H54 (cell line): ENCODE measurements at places on chromosomes 6 and 20.

GRCh38 chr6:1049900-1050299 is 262.0 kb upstream of the FOXQ1 start:
- DNase-seq = no peak

DNA sequence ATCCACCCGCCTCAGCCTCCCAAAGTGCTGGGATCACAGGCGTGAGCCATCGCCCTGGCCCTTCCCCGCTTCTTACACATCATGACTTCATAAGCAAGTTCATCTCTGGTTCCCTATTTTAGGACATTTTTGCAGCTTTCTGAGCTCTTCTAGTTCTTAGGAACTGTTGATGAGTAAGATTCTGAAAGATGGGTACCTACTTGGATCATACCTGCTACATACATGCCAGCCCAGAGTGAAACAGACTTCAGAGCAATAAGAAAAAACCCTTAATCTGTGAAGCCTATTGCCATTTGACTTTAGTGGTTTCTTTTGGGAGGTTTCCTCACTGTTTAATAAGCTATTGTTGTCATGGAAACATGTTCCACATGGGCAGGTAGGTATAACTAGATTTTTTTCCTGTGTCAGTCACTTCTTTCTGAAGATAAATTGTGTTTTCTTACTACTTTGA is 27.9 kb upstream of the TMEM217 start:
- no peak for DNase-seq

GRCh38 chr6:105363100-105363754 is 39.7 kb downstream of the PREP start:
- DNase-seq = no peak

GRCh38 chr6:117449549-117450439 is 24.1 kb upstream of the ROS1 start:
- no peak for DNase-seq

DNA sequence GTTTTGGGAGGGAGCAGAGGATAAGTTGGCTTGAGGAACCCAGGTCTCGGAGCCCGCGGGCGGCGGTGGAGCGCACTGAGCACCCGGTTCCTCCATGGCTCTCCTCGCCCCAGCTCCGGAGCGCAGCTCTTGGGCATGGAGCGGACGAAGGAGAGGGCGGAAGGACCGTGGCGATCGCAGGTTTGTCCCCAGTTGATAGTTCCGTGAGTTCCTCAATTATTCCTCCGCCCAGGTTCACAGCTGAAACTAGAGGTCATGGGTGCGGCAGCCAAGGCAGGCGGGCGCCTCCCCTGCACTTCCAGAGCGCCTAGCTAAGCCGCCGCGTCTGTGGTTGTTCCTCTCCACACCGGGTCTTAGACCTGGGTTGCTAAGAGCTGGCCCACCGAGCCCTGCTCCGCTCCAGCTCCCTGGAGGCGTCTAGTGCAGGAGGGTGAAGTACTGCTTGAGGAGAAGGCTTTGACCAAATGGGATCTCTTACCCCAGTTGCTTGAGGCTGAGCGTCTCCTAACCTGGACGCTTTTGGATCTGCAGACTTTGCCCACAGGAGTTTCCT is at the start of gene HTR1B:
TSS of gene HTR1B (minus strand) at position 184 of the 553 bp plus-strand sequence. CDS start at position 96, 88 bp downstream.
- DNase-seq = no peak

DNA sequence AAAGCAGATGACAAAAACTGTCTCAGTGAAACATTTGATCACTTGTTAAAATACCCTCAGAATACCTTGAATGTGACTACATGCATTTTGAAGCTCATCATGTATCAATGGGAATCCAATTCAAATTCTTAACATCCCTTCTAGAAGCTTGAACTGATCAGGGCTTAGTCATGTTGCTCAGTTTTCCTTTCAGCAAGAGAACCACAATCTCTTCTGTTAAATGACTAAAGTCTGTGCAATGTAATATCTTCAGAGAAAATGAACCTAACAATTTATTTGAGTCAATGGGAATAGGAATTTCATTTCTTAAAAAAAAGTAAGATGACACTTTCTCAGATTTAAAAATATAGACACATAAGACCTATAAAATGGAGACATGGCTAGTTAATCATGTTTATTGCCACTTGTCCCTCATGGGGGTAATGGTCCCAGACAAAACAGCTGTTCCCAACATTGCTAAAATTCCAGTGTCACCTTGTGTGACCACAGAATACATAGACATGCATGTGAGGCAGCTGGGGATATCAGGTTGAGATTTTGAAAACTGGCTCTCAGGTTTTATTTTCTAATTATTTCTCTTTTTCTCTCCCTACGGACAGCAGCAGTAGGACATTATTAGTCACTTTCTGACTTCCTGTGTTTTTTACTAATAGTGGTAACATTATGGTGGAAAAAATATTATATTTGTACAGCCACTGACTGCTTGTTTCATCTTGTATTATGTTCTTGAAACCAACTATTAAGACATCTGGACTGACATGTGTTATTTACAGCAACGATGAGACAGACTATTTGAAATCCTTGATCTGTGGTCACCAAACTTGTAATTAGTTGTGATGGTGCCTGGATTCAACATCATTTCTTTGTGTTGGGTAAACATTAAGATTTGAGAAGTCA is 192.5 kb downstream of the COL9A1 start:
- no peak for DNase-seq

DNA sequence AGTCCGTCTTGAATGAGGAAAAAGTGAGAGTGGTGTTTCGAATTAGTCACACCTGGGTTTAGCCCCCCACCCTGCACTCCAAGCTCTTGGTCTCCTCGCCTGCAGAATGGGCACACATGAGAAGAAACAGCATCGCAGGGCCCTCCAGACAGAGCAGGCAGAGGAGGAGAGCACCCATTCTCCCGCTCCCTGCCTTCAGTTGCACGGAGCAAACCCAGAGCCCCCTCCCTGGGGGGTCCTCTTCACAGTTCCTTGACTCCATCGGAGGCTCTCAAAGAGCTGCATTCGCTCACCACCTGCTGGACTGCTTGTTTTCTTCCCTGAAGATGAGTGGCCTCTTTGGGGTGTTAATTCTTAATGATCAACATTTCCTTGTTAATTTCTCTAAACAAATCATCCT is 5.1 kb downstream of the CST7 start:
- DNase-seq = no peak

DNA sequence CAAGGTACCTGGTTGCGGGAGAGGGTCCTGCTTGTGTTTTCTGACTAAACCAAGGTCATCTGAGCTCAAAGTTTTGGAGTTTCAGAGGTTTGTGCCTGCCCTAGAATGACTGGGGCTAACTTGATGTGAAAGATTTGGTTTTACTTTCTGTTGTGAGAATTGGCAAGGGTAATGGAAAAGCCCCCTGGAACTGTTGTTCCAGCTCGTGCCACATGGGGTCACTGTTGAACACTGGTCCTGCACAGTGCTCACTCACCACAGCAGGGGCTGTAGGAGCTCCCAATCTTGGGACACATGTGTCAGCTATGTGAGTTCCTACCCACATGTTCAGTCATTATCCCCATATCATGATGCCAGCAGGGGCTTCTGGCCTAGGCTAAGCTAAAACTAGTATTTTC is 6.5 kb downstream of the TGM6 start:
- DNase-seq = peak; percentile 43

DNA sequence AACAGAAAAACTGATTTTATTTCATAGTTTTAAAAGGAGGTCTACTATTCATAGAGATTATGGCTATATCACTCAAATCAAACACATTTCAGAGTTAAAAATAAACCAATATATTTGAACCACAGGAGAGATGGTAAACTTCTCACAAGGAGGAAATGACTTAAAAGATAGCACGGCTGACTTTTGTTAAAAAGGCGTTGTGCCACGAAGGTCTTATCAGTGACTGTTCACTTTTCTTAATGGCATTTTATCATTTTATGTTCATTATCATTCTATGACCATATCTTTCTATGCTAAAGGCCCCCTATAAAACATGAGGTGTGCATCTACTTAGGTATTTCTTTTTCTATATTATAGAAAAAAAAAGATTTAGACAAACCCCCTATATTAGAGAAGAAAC is 19.6 kb downstream of the ELOVL4 start:
- no peak for DNase-seq

DNA sequence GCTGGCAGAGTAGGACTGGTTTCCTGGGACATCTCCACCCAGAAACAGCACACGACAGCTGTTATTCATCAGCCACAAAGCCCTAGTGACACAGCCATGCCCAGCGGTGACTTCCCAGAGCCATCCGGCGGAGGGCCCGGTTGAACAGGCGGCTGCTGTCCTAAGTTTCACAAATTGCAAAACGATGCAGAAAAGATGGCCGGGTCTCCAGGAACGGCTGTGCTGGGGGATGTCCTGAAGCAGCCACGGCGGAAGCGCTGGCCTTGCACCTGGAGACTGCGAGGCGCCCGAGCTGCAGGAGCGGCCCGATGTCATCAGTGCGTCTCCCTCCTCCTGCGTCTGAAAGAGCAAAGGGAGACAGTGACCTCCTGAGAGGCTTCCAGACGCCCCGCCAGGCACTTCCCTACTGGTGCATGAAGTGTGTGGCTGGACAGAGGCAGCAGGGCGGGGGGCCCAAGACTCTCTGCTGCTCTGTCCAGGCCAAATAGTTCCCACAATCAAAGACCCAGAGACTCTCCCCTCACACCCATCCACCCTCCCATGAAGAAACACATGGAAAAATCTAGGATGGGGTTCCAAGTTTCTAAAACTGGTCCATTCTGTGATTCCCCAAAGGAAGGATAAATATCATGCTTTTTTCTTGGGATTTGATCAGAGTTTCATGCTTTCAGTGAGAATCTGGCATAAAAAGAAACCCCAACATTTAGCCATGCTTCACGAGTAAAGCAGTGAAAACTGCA is 44.0 kb downstream of the SSR1 start:
- DNase-seq = no peak

GRCh38 chr6:70956451-70957283 is at the start of gene B3GAT2:
Gene B3GAT2, minus strand, starts transcription at chr6:70957060. Its CDS starts 631 bp downstream, at chr6:70956429.
- no peak for DNase-seq

DNA sequence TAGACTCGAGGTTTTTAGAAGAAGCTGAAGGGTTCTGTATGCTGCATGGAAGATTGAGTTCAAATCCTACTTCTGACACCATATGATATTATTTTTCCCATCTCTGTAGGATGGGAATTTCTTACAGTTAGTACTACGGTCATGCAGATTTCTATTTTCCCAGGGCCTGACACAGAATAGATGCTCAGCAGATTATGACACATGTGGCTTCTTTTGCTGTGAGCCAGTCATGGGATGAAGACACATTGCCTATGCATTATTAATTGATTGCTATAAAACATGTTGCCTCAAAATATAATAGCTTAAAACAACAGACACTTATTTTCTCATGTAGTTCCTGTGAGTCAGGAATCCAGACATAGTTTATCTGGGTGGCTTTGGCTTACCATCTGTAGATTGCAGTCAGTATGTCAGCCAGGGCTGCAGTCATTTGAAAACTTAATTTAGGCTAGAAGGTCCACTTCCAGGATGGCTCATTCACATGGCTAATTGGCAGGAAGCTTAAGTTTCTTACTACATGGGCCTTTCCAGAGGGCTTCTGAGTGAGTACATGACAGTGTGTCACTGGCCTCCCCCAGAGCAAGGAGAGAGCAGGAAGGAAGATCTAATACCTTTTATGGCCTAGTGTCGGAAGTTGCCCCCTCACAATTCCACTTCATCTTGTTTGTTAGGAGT is 29.5 kb downstream of the TOP1 start:
- peak; percentile 14 for DNase-seq
